ENCODE measurements at places on chromosomes 1 and 21.

DNA sequence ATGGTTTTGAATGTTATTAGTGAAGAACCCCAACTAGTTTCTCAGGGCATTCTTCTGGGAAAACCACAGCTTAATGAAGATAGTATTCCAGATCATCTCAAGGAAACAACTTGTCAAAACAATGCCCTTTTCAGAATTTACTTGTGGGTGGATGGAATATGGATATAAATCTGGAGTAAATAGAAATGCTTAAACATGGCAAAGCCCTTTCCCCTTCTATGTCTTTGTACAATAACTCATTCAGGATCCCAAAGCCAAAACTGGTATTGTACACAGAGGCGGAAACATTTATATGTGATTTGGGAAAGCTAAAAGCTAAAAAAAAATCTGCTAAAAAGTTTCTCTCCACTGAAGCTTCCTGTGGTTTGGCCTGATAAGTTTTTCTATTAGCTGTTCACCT, 55.5 kb upstream of the RGS5 start:
- DNase-seq, result no peak

DNA sequence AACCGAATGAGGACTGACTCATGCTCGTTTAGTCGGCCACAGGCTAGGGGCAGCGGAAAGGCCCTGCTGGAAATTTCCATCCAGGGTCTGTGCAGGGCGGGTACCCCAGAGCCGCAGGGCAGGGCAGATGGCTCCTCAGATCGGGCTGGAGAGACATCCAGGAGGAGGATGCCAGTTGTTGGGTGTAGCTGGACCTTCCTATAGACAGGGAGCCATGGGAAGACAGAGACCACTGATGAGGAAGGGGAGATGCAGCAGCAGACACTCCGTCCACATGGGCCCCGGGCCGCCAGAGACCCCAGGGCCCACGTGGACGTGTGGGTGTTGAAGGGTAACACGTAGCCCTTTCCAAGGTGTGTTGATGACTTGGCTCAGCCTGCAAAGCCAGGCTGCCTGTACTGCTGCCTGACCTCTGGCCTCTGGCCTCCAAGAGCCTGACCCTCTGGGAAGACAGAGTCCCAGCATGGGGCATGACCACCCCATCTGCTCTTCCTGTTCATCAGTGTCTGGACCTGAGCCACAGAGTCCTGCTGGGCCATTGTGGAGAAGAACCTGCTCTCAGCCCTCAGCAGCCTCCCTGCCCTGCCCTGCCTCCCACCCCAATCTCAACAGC, 4.8 kb downstream of the GNG4 start:
- no peak for DNase-seq

GRCh38 chr1:183877053-183877720, 72.3 kb downstream of the RGL1 start:
- DNase-seq, result no peak

DNA sequence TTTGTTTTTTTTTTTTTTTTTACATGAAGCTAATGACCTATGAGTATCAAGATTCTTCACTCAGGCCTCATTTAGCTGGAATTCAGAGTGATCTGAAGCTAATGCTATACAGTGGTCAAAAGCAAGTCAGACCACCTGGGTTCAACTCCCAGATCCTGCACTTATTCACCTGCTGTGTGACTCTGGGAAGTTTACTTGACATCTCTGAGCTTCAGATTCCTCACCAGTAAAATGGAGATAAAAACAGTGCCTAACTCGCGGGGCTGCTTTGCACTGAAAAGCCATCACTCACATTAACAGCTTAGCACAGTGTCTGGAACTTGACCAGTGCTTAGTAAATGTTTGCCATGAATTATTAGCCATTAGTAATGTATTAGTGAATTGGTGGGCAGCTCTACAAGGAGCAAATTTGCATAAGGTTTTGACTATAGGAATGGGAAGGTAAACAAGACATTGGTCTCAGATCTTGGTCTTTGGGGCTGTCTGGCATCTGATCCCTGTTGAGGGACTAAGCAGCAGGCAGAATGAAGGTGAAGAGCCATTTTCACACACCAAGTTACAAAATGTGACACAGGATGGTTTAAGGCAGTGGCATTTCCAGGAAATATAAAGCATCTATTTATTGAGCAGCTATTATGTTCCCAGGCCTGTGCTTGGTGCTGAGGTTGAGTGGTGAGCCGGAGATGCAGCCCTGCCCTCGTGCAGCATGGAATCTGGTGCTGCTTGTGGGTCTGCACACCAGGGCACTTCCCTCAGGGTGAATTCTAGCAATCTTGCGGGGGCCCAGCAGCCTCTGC, 291.3 kb downstream of the RRAGC start:
- no peak for DNase-seq

GRCh38 chr1:229431284-229432115, 2.4 kb downstream of the ACTA1 start:
- no peak for DNase-seq

GRCh38 chr21:15104470-15104869, 39.7 kb upstream of the NRIP1 start:
- no peak for DNase-seq
